Hypothalamus (tissue), 51 donors: ENCODE measurements at places on chromosomes 4 and X.

DNA sequence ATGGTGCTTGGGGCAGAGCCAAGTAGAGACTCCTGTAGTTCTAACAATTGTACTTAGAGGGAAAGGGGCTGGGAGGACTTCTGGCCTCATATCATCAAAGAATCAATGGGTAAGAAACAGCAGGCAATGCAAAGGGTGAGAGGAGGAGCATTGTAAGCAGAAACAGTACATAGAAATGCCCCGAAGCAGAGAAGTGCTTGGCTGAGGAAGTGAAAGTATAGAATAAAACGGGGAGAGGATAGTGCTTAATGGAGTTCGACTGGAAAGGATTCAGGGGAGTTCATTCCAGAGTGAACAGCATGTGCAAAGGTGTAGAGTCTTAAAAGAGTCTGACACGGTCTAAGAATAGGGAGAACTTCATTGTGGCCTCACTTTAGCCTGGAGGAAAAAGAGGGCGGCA lies 103.0 kb downstream of the SYNPO2 start:
- no peak for DNase-seq

DNA sequence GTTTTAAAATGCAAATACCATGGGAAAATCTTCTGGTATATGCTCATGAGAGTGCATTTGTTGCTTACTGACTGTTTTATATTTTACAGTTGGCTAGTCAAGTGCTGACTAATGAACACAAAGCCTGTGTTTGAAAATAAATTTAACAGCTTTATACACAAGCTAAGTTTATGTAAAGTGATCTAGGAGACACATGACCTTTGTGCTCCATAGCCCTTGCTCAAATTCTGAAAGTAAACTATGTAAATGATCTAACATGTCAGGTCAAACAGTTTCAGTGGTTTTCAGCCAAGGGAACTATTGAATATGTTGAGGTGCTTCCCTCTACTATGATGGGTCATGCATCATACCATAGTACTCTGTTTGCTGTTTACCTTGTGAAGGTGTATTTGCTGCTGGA lies 36.7 kb downstream of the DIAPH2 start:
- DNase-seq, result no peak

DNA sequence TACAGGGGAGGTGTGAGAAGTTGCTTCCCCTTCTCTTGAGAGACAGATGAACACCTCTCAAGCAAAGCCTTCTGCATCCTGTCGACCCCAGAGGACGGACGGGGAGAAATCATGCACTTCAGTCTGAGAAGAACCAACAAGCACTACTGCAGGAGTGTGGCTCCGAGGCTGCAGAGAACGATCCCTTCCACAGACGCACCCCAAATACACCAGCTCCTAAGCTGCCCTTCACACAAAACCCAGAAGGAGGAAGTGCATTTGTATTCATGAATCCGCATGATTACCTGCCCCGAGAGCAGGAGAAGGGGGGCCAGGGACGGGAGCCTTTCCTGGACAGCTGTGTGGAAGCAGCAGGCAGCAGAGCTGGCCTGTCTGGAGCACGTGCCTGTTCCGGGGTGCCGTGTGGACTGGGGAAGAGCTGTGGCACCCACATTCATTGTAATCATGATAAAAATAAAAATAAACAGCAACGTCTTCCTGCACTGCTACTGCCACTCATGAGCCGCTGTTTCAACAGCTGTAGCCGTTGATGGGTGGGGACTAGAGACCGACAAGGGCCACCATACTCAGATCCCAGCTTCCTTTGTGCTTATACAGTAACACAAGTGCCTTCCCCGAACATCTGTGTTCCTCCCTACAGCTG lies 42.9 kb downstream of the ACSL1 start:
- DNase-seq, result no peak

DNA sequence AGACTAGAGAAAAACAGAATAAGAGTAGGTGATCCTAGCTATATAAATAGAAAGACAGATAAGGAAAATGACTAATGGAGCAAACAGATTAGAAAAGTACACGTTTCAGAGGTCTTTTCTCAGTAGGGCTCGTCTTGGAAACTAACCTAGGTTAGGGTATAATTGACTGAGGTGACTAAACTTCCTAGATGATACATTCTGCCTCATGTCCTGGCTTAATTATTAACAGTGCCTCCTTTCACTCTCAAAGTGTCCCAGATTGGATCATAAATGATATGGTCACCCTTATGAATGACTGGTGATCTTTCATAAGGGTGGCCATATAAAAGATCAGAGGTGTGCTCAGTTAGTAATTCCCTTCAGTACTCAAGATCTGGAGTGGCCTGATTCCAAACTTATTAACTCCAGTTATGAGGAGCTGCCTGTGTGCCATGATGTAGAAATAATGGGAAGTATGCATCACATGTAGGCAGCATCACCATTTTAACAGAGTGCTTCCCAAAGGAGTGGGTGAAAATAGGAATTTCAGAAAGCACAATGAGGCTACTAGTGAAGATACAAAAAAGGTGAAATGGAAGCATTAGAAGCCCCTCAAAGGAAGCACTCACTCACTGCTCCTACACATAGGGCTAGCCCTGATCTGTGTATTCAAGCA lies 14.7 kb upstream of the GRIA3 start:
- no peak for DNase-seq

GRCh38 chr4:186948361-186949242 lies 224.9 kb upstream of the FAT1 start:
- no peak for DNase-seq
